Psoas muscle (tissue), 8 donors: ENCODE measurements at places on chromosomes 4 and X. TPM values are rescaled to one million over a fixed set of nuclear protein-coding genes. Genes with fewer than 3 reads are reported as not detected.

DNA sequence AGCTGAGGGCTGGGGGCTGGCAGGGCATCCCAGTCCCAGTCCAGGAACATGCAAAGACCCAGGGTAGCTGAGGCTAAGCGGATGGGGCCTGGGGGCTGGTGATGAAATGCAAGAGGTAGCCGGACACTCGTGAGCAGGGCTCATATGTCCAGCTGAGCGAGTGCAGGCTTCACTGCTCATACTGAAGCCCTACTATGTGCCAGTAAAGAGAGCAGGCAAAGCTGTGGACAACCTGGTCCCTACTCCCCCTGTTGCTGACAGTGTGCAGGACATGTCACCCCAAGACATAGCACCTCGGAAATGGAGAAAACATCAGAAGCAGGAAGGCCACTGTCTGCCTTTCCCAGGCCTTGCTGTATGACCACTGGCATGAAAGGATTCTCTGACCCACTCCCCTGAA, 122.4 kb upstream of the STX18 start:
- DNase-seq: no peak

- no peak for DNase-seq
Measured at GRCh38 chr4:73252001-73252400, 6.6 kb downstream of the ANKRD17 start.

- no peak for DNase-seq
Measured at GRCh38 chr4:70704931-70705182, 16.5 kb downstream of the UTP3 start.

- no peak for DNase-seq
Measured at GRCh38 chr4:140098455-140099160, 55.4 kb downstream of the MAML3 start.

GRCh38 chrX:65828599-65828998, 161.1 kb downstream of the MSN start:
- DNase-seq: no peak

DNA sequence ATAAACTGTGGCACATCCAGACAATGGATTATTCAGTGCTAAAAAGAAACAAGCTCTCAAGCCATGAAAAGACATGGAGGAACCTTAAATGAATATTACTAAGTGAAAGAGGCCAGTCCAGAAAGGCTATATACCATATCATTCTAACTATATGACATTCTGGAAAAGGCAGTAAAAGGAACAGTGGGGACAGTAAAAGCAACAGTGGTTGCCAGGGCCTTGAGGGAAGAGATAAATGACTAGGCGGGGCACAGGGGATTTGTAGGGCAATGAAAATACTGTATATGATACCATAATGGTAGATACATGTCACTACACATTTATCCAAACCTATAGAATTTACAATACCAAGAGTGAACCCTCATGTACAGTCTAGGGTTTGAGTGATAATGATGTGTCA, 115.3 kb downstream of the ATP8A1 start:
- DNase-seq: no peak

DNA sequence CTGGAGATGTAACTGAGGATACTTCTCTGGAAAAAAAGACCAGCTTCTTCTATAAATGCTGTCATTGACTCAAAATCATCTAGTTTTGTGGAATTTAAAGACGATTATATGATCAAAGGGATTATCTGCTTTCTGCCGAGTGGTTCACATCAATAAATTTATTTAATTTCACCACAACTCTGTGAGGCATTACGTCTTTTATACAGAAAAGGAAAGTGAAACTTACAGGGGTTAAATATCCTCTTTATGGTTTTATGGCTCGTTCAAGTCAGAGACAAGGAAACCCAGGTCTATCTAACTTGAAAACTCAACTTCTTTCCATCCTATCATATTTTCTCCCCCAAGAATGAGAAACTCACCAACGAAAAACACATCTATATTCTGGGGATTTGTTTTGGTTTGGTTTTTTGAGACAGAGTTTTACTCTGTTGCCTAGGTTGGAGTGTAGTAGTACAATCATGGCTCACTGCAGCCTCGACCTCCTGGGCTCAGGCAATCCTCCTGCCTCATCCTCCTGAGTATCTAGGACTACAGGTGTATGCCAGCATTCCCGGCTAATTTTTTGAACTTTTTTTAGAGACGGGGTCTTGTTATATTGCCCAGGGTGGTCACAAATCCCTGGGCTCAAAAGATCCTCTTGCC, 377.9 kb upstream of the EMCN start:
- no peak for DNase-seq

The CSAG3 gene
- total RNA-seq: not detected

- DNase-seq: no peak
Measured at GRCh38 chrX:15926622-15927021, 72.0 kb upstream of the AP1S2 start.

DNA sequence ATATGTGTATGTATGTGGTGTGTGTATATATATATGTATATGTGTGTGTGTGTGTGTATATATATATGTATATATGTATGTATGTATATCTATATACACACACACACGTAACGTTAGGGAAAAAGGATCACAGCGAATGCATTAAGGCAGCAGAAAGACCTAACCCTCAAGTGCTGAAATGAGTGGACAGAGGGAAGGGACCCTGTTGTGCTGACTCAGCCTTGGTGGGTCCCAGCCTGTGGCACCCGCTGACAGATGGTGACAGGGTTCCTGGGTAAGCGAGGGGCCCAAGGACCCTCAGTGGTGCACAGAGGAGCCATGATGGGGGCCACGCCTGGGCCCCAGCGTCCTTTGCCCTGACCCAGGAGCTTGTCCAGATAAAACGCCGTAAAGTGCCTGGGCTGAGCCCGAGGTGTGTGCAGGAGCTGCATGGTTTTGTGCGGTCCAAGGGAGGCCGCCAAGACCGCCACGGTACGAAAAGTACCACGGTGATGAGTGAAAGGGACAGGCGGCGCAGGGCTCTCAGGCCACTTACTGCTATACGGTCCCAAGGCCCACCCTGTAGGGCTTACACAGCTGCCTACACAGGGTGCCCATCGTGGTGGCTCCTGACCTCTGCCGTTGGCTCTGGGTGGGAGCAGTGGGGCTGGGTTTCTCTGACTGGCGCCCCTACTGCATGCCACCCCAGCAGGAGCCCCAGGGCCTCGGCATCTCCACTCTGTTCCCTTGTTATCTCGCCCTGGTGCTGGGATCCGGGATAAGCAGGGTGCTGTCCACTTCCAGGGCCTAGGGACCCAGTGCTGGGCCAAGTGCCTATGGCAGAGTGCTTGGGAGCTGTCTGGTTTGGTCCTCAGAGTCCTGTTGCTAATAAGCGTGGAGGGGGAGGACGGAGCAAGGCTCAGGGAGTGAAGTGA, 10.0 kb downstream of the SH3BP2 start:
- peak; percentile 46 for DNase-seq

DNA sequence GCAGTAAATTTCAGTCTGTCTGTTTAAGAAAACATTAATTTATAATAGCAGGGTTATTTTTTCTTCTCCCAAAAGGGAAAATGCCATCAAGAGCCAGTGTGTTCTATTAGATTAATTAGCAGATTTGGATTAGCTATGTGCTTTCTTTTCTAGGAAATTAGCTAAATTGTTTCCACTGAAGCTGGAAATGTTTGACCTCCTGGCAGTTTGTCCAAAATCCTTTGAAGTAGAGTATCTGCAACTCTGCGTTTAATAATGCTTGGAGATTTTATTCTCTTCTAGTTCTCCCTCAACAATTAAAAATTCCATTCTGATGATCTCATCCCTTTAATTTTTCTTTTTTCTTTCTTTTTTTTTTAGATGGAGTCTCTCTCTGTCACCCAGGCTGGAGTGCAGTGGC, 27.1 kb upstream of the HOPX start:
- no peak for DNase-seq

The ADGRA3 gene
- 20.6 TPM for total RNA-seq

- no peak for DNase-seq
Measured at GRCh38 chr4:119854364-119854763, 212.3 kb downstream of the MAD2L1 start.

- DNase-seq: no peak
Measured at GRCh38 chr4:6175426-6175825, 24.9 kb downstream of the JAKMIP1 start.

- no peak for DNase-seq
Measured at GRCh38 chr4:143240939-143241679, 56.4 kb downstream of the USP38 start.

DNA sequence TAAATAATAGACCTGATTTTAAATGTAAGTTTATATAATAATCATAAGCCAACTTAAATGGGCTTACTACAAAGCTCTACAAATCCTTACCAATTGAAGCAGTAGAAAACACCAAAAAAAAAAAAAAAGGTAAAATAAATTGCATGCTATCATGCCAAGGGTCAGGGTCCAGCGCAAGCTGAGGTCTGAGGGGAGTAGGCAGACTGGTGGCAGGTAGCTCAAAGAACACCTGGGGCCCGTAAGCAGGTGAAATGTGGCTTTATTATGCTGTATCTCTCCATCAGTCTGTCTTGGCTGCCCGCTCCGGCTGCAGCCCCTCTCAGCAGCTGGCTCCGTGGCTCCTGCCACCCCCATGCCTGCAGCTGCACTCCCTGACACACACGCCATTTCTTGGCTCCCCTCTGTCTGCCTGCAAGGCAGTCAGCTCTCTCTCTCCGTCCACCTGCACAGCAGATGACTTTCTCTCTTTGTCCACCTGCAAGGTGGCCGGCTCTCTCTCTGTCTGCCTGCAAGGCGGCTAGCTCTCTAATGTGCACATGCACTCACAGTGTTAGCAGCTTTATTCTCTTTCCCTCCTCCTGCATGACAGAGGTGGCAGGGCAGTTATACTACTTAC, 209.4 kb upstream of the UGT8 start:
- DNase-seq: no peak

DNA sequence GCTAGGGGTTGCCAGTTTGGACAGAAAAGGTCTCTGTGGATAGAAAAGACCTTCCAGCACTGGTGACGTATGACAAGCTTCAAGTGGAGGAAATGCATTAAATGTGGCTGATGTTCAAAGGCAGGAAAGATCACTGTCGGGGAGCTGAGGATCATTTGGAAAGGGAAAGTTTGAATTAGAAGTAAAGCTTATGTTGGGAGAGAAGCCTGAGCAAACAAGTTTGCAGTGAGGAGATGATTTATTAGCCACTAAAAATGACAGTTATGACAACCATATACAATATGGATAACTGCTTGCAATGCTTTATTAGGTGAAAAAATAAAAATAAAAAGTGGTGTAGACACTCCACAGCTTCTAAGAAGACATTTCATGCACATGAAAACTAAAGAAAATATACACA, 135.3 kb upstream of the HS3ST1 start:
- DNase-seq: no peak

DNA sequence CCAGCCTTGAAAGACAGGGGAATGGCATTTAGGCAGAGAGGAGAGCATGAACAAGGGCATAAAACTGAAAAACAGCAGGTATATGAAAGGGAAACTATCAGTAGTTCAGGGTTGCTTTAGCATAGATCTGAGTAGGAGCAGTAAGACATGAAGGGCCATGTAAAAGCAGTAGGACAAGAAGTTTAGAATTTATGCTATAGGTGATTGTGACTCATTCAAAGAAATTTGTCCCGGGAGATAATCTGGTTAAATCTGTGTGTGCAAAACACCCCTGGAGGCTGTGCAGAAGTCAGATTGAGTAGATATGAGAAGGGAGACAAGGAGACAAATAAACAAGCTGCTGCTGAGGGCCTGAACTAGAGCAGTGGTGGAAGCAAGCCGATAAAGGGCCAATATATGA, 109.1 kb upstream of the BMP3 start:
- DNase-seq: no peak

GRCh38 chr4:104743215-104743653, 248.5 kb upstream of the CXXC4 start:
- no peak for DNase-seq

DNA sequence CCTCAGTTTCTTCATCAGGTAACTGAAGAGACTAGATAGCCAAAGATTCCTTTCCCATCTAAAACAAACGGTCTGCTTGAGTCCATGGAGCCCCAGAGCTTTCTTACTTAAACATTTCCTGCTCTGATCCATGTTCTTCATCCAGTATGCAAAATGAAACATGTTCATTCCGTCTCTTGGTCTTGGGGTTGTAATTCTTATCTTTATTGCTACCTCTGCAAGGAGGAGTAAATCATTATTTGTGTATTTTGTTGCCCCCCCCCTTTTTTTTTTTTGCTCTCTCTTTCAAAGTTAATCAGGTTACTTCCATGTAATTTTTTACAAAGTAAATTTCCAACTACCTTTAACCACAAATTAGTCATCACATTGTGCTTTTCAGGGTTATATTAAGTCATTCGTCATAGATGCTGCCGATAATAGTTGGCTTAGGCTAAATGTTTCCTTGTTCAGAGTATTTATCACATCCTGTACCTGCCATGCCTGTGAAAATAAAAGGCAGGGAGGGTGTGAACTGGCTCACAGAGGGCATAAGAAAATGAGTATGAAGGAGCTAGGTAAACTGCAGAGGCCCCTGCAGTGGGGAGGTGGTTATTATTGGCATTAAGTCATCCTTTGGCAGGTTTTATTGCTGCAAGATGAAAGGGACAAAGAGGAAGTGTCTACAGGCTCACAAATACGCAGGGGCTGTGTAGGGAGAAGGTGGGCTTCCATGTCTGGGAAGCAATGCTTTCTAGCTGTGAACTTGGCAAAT, 76.7 kb upstream of the HS3ST1 start:
- DNase-seq: no peak

DNA sequence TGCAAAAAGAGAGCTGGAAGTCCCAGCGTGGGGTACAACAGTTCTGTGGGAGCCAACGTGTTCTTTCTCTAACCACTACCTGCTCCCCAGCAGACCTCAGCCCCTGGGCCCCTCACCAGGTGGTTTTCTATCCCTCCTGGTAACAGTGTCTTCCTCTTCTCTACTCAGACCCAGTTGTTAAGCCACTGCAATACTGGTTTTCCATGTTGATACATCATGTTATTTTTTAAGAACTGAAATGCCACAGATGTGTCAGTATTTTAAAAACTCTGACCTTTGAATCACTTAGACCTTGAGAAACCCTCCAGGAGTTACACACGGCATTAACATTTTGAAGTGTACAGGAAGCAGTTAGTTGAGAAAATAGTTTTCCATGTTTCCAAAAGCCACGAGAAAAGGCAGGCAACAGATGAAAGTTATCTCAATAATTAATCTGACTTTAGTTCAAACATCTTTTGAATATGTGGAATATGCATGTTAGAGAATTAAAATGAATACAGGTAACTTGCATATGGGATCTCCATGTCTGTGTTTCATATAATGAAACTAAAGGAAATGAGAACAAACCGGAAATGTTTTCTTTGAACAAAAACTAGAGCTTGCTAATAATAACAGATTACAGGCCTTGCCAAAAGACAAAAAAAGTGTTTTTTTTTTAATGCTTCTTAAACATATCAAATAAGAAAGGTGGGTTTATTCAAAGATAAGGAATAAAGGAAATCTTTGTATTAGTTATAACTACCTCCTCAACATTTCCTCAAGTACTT, 108.8 kb downstream of the ZNF827 start:
- DNase-seq: no peak

The TEX13C gene
- not detected for total RNA-seq

The YY2 gene
- 1.0 TPM for total RNA-seq

GRCh38 chr4:94504545-94504944, 52.8 kb downstream of the PDLIM5 start:
- DNase-seq: no peak

- no peak for DNase-seq
Measured at GRCh38 chrX:115448146-115448545, 112.8 kb upstream of the PLS3 start.

GRCh38 chr4:7310451-7310850, 118.1 kb downstream of the SORCS2 start:
- DNase-seq: no peak
